ENCODE measurements at places on chromosomes 1 and 21.

DNA sequence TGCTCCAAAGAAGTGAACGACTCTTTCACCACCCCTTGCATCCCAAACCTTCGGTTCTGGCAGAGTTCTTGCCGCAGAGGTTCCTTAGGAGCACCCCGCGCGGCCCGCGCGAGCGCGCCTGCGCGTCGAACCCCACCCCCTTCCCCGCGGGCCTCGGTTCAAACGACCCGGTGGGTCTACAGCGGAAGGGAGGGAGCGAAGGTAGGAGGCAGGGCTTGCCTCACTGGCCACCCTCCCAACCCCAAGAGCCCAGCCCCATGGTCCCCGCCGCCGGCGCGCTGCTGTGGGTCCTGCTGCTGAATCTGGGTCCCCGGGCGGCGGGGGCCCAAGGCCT, at the start of gene C1orf56:
Gene C1orf56 (plus strand): TSS at position 161 of the 334 bp plus-strand sequence. CDS start 97 bp downstream, at position 258.
- DNase-seq = no peak

- no peak for DNase-seq
Observed at GRCh38 chr1:218139761-218140160, 145.3 kb upstream of the RRP15 start.

GRCh38 chr1:204151552-204152309, at the start of gene ETNK2:
Gene ETNK2 (minus strand): TSS chr1:204152044. CDS start chr1:204151852, 192 bp downstream.
- DNase-seq = peak; percentile 26

DNA sequence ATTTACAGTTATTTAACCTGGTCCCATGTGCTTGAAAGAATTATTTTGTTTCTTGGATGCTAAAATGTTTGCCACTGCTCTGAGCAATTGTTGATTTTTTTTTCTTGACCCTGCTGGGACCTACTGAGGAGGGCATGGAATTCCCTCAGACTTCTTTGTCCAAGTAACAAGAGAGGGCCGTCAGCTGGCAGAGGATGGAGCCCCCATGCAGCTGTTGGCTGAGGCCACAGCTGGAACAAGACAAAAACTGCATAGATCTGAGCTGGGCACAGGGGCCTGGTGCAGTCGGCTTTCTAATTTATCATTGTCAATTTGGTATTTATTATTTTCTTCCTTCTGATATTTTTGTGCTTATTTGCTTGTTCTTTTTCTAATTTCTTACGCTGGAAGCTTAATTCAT, 39.6 kb upstream of the ABCG1 start:
- DNase-seq = no peak

GRCh38 chr1:91783423-91784170, 102.4 kb downstream of the TGFBR3 start:
- DNase-seq = no peak

- no peak for DNase-seq
Observed at GRCh38 chr1:51666478-51666877, 49.6 kb downstream of the OSBPL9 start.

- DNase-seq = no peak
Observed at GRCh38 chr1:82465024-82465423, 664.3 kb downstream of the ADGRL2 start.

- no peak for DNase-seq
Observed at GRCh38 chr1:90824551-90824950, 107.4 kb upstream of the BARHL2 start.

DNA sequence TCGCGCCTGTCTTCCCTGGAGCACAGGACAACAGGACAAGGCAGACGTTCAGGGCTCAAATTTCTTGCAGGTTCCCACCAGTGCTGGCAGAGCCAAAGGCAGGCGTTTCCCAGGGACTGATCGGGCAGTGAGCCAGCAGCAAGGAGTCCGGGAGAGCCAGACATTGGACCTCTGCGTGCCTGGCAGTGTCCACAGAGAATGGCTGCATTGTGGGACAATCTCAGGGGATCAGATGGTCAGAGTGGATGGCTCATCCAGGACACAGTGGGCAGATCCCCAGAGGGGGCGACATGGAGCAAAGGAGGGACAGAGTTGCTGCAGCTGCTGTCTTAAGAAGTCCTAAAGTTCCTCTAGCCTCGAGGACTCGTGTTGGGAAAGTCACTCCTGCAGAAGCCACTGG, 4.6 kb downstream of the TMEM63A start:
- DNase-seq = no peak

GRCh38 chr1:231160895-231161666, 777 bp upstream of the TRIM67 start:
- no peak for DNase-seq

GRCh38 chr1:247441606-247442005, 16.3 kb downstream of the OR2B11 start:
- DNase-seq = no peak

GRCh38 chr1:154906621-154907081, 29.9 kb downstream of the PMVK start:
- no peak for DNase-seq

- DNase-seq = no peak
Observed at GRCh38 chr21:42392731-42393442, 3.0 kb downstream of the TMPRSS3 start.

DNA sequence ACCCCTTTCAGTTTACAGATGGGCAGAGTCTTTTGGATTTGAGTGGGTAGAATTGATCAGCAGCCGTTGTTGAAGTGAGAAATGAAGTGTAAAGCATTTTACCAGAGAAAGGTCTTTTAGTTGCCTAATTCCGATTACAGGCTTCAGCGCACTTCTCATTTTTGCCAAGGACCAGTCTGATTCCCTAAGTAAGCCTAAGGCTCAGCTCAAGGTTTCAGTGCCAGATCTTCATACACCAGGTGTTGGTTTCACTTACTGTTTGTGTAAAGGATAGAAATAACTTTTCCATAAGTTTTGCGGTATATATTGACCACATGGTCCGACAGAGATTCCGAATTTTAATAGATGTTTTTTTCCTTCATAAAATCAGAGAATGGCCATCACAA, 83.9 kb upstream of the BMP8A start:
- DNase-seq = no peak

DNA sequence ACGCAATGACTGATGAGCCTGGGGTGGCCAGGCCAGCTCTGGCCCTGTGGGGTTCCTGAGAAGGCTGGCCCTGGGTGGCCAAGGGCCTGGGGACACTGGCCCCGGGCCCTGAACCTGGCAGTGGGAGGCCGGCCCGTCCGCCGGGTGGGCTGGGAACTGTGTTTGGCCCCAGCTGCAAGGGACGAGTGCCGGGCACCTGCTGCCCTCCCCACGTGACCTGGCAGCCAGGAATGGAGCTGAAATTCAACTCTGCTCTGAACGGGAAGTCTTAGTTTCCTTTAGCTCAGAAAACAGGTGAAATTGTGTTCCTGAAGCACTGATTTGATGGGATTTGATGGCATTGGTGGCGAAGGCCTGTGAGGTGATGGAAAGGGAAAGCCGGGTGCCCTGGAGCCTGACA, 8.2 kb upstream of the TTLL10 start:
- no peak for DNase-seq

DNA sequence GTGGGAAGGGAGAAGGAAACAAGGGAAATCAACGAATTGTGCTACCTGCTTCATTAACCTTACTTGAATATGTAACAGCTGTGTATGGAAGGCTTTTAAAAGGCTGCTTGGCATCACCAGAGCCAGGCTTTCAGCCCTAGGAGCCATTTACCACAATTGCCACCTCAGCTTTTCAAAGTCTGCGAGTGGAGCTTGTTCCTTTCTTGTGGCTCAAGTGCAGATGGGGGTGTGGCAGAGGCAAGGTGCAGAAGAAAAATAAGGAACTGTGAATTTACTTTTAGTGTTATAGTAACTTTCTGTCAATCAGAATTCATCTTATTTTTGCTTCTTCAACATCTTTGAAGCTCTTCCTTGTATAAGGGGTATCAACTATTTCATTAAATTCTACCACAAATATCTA, 17.6 kb downstream of the CLCA2 start:
- no peak for DNase-seq

GRCh38 chr1:65471213-65471833, 50.9 kb downstream of the LEPR start:
- DNase-seq = no peak

DNA sequence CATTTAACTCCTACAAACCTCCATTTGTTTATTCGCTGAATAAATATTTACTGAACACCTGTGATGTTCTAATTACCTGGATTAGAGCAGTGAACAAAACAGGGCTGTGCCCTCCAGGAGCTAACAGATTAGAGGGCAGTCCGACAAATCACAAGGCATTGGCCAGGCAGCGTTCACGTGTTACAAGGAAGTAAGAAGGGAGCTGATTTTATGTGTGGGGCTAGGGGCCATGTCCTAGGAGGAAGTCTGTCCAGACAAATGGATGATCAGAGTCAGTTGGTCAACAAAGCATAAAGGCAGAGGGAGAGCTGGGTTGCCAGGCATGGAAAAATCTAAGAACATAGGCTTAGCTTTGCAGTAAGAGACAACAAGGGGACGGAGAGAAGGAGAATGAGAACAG, 57.3 kb upstream of the BACE2 start:
- no peak for DNase-seq

DNA sequence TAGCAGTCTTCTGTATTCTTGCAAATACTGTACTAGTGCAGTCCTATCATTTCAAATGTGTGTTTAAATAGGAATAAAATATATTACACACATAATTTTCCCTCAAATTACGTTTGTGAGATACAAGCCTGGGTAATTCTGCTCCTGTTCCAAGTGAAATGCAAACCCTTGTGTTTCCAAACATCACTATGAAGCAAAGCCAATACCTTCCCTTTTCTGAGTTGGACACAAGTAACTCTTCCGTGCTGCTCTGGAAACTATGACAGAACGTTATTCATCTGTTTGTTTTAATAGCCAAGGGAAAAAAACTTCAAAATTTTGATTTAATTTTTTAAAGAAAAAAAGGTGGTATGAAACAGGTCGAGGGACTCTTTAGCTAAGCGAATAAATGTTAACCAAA, 73.7 kb upstream of the UBE2U start:
- no peak for DNase-seq

All from stimulated activated CD4-positive, alpha-beta T cell treated with anti-CD3 and anti-CD28 coated beads, Interleukin-1b, Interleukin-23, amount 100 ng/mL, for 24 hours (primary cell).